SIG-M5 (cell line): ENCODE measurements at places on chromosomes 16 and 17.

GRCh38 chr17:44932787-44933097 is 14.8 kb downstream of the KIF18B start:
- no peak for DNase-seq

GRCh38 chr16:20952139-20952920 is 51.8 kb downstream of the LYRM1 start:
- DNase-seq = no peak

GRCh38 chr17:31475378-31476162 is 84.1 kb downstream of the RAB11FIP4 start:
- no peak for DNase-seq

- no peak for DNase-seq
Observed at GRCh38 chr16:53664724-53665345, 38.8 kb downstream of the RPGRIP1L start.

DNA sequence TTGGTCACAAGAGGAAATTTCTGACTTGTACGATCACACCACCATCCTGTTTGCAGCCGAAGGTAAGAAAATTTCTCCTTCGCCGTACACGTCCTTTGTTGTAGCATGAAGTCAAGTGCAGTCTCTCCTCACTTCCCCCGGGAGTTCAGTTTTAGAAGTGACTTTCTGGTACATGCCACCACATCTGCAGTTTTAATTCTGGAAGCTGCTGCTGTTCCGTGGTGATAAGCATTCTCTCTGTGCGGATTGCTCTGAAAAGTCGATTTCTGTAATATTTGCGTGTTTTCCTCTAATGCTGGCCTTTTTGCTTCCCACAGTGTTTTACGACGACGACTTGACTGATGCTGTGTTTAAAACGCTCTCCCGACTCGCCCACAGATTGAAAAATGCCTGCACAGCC is 20.6 kb downstream of the METTL22 start:
- DNase-seq = no peak

DNA sequence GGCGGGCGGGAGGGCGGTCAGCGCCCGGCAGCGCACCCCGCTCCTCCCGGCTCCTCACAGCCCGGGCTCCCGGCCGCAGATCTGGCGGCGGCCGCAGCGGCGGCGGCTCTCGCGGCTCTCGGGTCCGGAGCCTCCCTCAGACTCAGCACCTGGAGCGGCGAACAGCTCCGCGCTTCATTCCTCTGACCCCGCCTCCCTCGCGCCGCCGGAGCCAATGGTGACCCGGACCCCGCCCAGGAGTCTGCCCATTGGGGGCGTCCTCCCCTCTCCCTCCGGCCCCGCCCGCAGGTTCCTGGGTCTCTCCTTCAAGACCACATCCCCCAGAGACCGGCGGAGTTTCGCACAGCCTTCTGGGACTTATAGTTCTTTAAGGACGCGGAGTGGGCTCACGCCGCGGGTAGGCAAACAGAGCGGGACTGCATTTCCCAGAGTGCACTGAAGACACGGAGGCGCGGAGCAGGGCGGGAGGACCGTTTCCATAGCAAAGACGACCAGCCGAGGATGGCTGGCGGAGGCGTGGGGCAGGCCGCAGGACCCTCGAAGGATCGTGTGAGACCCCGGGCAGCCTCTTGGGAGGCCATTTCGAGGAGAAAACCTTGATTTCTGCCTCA is at the start of gene SMPD3:
SMPD3 (minus strand) TSS at position 149 of the 611 bp plus-strand sequence. CDS start 76,327 bp downstream, outside the sequence.
- DNase-seq = peak; percentile 70

DNA sequence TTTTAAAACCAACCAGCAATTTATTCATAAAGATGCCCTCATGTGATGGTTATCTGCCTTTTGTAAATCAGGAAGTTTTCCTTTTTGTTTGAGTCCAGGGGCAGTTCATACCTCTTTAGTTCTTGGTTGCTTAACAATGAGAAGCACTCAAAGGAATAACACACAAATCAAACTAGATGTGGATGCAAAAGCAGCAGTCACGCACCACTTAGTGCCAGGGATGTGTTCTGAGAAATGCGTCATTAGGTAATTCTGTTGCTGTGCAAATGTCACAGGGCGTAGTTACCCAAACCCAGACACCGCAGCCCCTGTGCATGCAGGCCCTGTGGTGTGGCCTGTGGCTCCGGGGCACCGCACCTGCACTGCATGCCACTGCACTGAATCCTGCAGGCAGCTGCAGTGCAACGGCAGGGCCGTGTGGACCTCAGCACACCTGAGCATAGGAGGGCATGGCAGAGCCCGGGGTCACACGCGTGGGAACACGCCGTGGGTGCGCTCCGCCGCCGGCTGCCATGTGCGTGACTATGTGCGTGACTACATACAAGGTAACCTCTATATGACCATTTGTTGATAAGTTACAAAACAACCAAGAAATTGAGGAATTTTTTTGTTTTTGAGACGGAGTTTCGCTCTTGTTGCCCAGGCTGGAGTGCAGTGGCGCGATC is 39.6 kb downstream of the PKD1 start:
- no peak for DNase-seq

DNA sequence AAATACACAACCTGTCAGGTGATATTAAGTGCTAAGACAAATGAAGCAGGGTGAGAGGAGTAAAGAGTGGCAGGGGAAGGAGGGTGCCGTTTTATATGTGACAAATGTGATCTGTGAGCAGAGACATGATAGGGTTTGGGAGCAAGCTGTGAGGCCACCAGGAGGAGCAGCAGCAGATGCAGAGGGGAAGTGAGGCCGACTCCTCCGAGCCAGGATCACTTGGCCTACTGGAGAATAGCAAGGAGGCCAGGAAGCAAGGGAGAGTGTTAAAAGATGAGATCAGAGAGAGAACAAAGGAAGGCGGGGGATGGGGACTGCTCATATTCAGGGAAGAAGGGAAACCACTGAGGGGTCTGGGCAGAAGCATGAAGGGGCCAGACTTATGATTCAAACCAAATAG is 129.4 kb downstream of the TANGO6 start:
- no peak for DNase-seq

- no peak for DNase-seq
Observed at GRCh38 chr17:10772425-10773380, 31.2 kb downstream of the TMEM238L start.

- no peak for DNase-seq
Observed at GRCh38 chr17:42038221-42038973, 12.0 kb downstream of the C17orf113 start.

GRCh38 chr17:58272367-58273280 is 8.1 kb downstream of the MPO start:
- no peak for DNase-seq

GRCh38 chr17:46154151-46154816 is 38.9 kb downstream of the KANSL1 start:
- DNase-seq = no peak

GRCh38 chr16:35743101-35743692 is 2283.8 kb downstream of the TP53TG3F start:
- no peak for DNase-seq

DNA sequence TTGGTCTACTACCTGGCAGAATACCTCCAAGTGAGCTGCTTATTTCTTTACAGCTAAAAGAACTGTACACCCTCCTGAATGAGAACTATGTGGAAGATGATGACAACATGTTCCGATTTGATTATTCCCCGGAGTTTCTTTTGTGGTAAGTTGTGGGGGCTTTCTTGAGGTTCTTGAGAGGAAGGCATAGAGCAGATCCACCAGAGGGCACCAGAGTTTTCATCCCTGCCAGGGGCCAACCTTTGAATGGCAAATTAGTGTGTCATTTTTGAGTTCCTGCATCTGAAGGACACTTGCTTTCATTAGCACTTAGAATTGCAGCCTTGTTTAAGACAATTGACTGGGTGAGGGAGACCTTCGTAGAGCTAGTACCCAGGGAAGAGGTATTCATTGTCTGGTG is 35.0 kb downstream of the NMT1 start:
- DNase-seq = no peak

GRCh38 chr16:48244863-48245195 is 729 bp downstream of the LONP2 start:
- no peak for DNase-seq

DNA sequence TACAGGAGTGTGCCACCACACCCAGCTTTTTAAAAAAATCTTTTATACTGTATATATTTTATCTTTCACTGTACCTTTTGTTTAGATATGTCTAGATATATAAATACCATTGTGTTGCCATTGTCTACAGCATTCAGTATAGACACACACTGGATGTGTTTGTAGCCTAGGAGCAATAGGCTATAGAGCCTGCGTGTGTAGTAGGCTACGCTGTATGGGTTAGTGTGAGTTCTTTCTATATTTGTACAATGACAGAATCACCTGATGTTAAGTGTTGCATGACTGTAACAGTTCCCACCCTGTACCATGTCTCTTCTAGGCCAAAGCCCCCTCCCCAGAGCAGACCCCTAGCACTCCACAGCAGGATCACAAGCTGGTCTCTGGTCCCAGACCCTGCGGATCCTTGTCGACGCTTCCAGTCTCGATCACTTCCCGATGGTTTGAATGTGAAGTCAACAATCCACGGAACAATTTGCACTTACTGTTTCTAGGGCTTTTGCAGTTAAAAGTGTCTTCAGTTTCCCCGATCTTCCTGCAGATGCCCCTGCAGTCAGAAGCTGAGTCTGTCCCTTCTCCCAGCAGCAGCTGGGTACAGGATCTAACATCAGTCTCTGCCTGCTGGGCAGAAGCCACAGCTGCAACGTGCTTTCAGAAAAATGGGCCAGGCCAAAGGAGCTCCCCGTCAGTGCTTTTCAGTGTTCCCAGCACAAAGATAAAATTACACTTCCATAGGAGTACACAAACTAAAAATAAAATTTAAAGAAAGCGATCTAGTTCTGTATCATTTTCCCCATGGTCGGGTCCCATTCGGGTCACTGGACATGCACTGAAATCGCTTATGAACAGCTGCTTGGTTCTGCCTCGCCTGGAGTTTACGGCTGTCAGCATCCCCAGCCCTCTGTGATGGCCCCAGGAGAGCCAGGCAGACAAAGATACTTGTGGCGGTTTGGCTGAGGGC is 35.4 kb downstream of the ADAM11 start:
- DNase-seq = no peak

DNA sequence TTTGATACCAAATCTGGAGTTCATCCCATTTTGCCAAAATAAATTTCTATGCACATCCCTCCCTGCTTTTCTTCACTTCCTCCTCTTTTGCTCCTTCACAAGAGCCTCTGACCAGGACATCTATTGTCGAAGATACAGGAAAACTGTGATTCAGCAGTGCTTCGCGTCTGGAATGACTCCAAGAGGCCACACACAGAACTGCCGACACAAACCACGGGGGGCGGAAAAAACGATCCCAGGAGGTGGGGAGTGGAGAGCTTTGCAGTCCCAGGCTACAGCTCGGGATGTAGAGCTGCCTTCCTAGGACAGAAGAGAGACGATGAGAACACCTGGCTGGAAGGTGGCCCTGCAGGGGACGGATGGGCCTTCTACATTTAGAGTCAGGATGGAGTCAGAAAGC is 102.8 kb downstream of the XYLT1 start:
- DNase-seq = no peak

- no peak for DNase-seq
Observed at GRCh38 chr17:31499771-31500554, 108.5 kb downstream of the RAB11FIP4 start.

GRCh38 chr16:80788027-80788426 is 16.4 kb downstream of the CDYL2 start:
- DNase-seq = no peak
